KG1 (cell line): ENCODE measurements at places on chromosomes 12 and 14.

DNA sequence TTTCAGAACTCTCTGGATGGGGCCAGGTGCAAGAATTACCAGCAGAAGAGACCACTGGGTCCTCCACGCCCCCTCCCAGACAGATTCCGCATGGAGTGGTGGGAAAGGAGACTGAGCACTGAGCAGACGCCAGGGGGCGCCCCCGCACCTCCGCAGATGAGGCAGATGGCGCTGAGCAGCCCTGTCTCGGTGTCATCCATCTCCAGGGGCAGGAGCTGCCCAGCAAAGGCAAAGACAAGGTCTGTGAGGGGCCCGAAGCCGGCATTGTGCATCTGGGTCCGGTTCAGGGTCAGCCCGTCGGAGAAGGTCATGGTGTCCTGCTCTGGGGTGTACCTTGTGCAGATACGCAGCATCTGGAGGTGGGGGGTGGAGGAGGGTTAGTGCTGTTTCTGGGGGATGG is 6.3 kb upstream of the ITGB7 start:
- no peak for DNase-seq

GRCh38 chr12:2297658-2298057 is 244.9 kb downstream of the CACNA1C start:
- DNase-seq = no peak

DNA sequence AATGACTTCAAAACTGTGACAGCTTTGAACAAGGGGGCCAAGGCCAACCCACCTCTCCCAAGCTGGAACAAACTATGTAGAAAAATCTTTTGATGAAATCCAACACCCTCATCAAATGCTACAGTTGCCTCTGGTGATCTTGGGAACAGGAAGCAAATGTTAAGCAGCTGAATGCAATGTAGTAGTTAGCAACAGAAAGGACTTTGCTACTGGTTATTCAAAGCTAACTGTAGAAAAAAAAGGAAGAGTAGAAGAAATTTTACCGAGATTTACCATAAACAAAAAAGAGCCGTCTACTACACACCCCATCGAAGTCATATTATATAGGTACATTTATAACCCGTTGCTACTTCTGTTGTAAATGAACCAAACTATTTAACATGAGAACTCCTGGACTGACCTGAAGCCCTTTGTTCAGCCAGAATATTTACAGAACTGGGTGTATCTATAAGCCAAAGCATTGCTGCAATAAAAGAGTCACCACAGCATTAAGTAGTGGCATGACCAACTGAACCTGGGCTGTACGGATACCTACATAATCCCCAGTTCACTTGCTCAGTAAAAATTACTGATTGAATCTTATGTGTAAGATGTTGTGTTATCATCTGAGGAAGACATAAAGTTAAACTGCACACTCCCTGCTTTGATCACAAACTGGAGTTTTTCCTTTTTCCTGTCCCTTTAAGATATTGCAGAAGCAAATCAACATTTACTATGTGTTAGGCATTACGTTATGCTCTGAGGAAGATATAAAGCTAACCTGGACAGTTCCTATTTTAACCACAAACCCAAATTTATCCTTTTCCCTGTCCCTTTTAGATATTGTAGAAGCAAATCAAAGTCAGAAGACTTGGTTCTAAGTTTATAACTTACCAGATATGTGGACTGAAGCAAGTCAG is 25.1 kb downstream of the SYNJ2BP start:
- no peak for DNase-seq

GRCh38 chr12:130573766-130574165 is 142.3 kb downstream of the RIMBP2 start:
- no peak for DNase-seq

DNA sequence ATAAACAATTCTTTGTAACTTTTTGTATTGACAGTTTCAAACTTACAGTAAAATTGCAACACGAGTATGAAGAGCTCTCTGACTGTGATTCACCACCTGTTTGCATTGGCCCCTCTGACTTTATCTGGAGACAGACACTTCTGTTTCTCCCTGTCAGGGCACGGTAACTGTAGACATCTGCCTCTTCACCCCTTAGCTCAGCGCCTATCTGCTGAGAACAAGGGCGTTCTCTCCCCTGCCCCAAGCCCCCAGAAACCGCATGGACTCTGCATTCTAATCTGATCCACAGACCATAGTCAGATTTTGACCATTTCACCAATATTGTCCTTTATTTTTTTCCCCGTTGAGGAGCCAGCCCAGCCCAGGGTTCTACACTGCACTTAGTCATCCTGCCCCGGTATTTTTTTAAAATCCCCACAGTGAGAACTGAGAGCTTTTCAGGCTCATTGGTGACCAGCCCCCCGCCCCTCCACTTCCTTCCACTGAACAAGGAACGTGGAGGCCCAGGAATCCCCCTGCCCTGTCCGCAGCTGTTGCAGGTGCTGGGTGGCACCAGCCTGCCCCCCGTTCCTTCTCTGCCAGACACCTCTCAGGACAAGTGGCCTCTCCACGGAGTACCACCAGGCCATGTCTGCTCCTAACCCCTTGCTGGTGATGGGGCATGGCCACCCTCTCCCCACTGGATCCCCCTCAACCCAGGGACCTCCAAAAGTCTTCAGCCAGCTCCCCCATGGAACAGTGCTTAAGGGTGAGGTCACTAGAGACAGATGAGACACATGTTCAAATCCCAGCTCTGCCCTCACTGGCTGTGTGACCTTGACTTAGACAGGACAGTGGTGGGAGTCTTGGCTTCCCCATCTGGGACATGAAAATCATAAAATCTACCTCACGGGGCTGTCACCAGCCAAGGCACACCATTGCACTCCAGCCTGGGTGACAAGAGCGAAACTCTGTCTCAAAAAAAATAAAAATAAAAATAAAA is 11.2 kb downstream of the RHOF start:
- no peak for DNase-seq
